CD4-positive, alpha-beta T cell treated with Interferon alpha-2 for 1 hour (primary cell): ENCODE measurements at places on chromosomes 1 and 21.

DNA sequence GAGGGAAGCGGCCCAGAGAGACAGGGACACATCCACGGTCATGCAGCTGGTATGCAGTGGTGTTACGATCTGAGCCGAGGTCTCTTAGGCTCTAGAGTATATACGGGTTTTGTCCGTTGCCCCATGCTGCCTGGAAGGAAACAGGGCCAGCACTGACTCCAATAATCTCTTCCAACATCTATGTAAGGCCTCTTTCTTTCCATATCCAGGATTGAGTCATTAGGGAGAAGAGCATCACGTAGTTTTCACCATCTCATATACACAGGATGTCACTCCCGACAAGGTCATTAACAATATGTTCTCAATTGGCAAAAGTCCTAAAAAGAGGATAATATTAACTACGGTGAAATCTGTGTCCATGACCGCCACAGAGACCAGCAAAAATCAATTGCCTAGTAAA is 4.4 kb downstream of the C8B start:
- DNase-seq: no peak

GRCh38 chr1:94614168-94614815 is 72.7 kb upstream of the F3 start:
- DNase-seq: no peak

- peak; percentile 4 for DNase-seq
Measured at GRCh38 chr1:32622806-32623681, 27.3 kb downstream of the ZBTB8OS start.

GRCh38 chr1:66399888-66400529 is 133.9 kb upstream of the SGIP1 start:
- DNase-seq: no peak

GRCh38 chr1:107795441-107795840 is 169.5 kb downstream of the VAV3 start:
- DNase-seq: no peak

- no peak for DNase-seq
Measured at GRCh38 chr1:85650645-85651044, 57.6 kb downstream of the ZNHIT6 start.

DNA sequence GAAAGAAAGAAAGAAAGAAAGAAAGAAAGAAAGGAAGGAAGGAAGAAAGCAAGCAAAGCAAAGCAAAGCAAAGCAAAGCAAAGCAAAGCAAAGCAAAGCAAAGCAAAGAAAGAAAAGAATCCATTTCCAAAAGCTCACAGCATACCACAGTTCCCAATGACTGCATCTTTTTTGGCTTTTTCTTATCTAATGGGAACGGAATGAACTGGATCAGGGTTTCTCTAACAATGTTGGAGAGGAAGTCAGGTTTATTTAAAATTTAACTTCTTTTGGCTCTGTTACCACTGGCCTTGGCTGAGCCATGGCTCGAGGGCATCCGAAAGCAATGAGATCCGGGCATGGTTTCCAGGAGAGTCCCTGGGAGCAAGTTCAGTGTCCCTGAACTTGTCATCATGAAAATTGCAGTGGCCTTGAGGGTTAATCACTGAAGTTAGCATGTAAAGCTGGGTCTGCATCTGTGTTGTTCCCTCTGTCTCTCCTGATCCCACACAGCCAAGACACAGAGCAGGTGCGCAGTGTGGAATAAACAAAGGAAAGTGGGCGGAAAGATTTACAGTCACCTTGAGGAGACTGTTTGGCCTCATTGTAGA is 34.6 kb upstream of the CTPS1 start:
- no peak for DNase-seq

GRCh38 chr1:118360817-118361216 is 175.8 kb upstream of the SPAG17 start:
- DNase-seq: no peak

DNA sequence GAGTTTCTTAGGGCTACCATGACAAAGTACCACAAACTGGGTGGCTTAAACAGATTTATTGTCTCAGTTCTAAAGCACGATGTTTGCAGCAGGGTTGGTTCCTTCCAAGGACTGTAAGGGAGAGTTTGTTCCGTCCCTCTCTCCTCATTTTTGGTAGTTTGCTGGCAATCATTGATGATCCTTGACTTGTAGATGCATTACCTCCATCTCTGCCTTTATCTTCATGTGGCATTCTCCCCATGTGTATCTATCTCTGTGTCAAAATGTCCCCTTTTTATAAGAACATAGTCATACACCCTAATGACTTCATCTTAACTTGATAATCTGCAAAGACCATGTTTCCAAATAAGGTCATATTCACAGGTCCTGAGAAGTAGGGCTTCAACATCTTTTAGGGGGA is 90.2 kb downstream of the LRRC8C start:
- no peak for DNase-seq

- no peak for DNase-seq
Measured at GRCh38 chr1:165902565-165902964, 75.2 kb downstream of the UCK2 start.

- DNase-seq: peak; percentile 58
Measured at GRCh38 chr1:151196292-151196800, 2.0 kb upstream of the PIP5K1A start.

DNA sequence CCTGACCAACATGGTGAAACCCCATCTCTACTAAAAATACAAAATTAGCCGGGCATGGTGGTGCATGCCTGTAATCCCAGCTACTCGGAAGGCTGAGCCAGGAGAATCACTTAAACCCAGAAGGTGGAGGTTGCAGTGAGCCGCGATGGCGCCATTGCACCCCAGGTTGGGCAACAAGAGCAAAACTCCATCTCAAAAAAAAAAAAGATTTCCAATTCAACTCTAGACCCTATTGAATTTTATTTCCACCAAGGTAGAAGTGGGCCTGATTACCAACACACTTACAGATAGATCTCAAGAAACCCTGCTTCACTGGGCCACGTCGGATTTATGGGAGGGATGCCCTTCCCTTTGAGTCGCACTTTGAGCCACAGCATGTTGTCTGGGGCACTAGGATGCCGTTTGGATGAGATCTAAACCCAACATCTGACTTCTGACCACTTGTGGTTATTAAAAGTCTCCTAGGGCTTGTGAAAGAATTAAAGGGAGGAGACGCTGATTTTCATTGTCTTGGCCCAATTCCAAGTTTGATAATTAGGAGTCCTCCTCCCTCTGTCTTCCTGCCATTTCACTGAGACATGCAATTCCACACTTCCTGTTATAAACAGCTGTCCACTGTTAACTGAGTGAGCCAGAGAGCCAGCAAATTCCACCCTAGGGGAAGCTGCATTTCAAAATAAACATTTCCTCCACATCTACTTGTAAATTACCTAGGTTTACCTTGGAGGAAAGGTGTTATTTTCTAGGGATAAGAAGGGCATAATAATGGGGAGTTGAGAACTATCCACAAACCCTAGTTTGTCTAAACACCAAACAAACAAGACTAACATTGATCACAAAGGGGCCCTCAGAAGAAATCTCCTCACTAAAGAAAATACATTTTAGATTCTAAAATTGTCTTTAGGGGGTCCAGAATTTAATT is 5.2 kb upstream of the RERE start:
- DNase-seq: no peak

GRCh38 chr1:167629681-167630567 is at the start of gene RCSD1:
Gene RCSD1, plus strand, starts transcription at chr1:167630232. Its CDS starts 192 bp downstream, at chr1:167630424.
- peak; percentile 48 for DNase-seq

- no peak for DNase-seq
Measured at GRCh38 chr1:58067082-58067481, 479.4 kb downstream of the OMA1 start.

DNA sequence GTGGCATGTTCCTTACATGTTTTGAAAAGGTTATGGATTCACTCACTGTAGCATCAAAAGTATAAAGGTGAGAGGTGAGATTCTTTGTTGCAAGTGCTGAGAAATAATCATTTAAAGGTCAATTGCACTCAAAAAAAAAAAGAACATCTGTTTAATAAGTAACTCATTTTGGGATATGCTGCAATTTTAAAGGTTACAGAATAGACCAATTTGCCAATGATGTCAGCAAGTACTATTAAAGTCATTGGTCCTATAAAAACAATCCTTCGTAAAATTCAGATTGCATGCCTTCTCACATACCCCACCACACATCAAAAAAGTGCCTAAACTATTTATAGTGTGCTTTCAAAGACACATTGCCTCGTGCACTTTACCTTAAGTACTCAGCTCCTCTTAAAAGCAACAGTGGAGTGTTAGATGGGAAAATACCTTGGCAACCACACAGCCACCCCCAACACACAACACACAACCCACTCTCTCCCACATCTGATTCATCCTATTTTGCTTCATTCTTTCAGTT is 218.2 kb upstream of the ADGRL2 start:
- DNase-seq: no peak

GRCh38 chr21:26769613-26770188 is 75.5 kb downstream of the ADAMTS1 start:
- no peak for DNase-seq

GRCh38 chr1:232744847-232745246 is 60.4 kb upstream of the MAP10 start:
- no peak for DNase-seq

DNA sequence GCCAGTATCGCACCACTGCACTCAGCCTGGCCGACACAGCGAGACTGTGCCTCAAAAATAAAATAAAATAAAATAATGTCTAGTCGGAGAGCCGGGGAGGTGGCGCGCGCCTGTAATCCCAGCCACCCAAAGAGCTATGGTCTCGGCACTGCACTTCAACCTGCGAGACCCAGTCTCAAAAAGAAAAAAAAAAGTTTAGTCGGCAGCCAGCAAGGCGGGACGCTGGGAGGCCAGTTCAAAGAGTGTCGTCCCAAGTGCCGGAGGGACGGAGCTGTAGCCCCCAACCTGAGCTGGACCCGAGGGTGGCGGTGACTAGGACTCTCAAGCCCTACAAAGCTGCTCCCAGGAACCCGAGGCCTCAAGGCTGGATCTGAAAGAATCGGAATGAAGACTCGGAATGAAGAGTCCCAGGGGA is 632 bp upstream of the FALEC start:
- no peak for DNase-seq

GRCh38 chr1:205918955-205919746 is 24.1 kb downstream of the SLC26A9 start:
- DNase-seq: peak; percentile 66

DNA sequence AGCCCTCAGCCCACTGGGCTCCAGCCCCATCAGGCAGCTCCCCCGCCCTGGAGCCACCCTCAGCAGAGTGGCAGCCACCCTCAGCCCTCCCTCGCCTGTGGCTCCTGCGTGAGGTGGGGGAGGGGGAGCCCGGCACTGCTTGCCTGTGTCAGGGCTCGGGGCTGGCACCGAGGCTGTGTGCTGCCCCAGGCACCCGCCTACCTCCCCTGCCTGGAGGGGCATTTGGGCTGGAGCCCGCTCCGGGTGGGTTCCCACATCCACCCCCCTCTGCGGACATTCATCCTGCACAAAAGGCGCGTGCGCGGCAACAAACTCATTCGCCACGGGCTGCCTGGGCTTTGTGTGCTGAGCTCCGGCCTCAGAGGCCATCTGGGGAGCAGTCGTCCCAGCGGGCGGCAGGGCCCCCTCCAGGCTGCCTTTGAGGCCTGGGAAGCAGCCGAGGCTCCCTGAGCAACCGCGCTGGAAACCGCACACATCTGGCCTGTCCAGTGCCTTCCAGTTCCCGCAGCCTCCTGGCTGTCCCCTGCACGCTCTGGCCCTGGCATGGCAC is 12.6 kb upstream of the TNFRSF14 start:
- peak; percentile 37 for DNase-seq

DNA sequence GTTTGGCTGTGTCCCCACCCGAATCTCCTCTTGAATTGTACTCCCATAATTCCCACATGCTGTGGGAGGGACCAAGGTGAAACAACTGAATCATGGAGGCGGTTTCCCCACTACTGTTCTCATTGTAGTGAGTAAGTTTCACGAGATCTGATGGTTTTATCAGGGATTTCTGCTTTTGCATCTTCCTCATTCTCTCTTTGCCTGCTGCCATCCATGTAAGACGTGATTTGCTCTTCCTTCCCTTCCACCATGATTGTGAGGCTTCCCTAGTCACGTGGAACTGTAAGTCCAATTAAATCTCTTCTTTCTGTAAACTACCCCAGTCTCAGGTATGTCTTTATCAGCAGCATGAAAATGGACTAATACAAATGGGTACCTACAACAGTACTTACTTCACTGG is 73.5 kb downstream of the PIK3R3 start:
- DNase-seq: no peak

DNA sequence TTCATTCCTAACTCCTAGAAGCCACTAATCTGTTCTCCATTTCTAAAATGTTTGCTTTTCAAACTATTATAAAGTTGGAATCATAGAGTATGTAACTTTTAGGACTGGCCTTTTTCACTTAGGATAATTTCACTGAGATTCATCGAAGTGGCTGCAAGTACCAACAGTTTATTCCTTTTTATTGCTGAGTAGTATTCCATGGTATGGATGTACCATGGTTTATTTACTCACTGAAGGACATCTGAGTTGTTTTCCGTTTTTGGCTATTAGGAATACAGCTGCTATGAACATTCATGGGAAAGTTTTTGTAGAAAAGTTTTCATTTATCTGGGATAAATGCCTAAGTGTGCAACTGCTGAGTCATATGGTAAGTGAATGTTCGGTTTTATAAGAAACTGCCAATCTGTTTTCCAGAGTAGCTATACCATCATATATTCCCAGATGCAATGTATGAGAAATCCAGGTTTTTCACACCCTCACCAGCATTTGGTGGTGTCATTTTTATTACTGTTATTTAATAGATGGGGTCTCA is 66.3 kb downstream of the SLC27A3 start:
- DNase-seq: no peak

DNA sequence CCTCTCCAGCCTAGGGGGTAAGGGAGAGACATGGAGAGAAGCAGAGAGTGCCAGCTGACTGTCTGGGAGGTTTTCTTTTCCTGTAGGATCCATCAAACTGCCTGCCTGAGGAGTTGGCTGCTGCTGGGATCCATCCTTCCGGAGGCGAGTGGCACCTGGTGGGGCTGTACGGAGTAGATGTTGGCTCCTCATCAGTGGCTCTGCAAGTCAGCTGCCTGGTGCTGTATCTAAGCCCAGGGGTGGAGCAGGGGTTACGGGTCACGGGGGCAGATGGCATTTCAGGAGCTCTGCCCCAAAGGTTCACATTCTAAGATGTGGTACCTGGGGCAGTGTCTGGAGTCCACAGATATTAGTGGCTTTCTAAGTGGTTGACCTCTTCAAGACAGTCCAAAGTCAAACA is 128.0 kb downstream of the ACTL8 start:
- DNase-seq: no peak

GRCh38 chr1:155103325-155103724 is 24.4 kb upstream of the EFNA1 start:
- DNase-seq: no peak

GRCh38 chr1:7300893-7301663 is 470.0 kb upstream of the VAMP3 start:
- no peak for DNase-seq

DNA sequence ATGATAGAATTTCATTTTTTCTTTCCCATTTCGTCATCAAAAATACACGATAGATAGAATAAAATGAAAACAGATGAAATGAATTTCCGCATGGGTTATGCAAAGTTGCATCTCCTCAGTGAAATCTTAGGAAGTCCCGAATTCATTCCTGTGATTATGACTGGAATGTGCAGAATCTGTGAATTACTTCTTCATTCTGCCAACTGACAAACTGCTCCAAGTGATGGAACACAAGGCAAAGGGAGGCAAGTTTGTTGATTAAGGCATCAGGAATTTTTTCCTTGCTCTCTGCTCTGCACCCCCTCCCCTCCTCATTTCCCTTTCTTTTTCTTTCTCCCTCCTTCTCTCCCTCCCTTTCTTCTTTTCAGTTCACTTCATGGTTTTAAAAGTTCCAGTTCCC is 37.0 kb upstream of the ADGRL4 start:
- no peak for DNase-seq

- no peak for DNase-seq
Measured at GRCh38 chr1:156612666-156613065, 6.5 kb upstream of the HAPLN2 start.
